ENCODE measurements at places on chromosomes 12 and 14.
A peak's percentile ranks its signal among the peaks of the same experiment; 100 is the strongest.

- no peak for DNase-seq
Measured at GRCh38 chr12:131711551-131712205, 788 bp downstream of the SFSWAP start.

DNA sequence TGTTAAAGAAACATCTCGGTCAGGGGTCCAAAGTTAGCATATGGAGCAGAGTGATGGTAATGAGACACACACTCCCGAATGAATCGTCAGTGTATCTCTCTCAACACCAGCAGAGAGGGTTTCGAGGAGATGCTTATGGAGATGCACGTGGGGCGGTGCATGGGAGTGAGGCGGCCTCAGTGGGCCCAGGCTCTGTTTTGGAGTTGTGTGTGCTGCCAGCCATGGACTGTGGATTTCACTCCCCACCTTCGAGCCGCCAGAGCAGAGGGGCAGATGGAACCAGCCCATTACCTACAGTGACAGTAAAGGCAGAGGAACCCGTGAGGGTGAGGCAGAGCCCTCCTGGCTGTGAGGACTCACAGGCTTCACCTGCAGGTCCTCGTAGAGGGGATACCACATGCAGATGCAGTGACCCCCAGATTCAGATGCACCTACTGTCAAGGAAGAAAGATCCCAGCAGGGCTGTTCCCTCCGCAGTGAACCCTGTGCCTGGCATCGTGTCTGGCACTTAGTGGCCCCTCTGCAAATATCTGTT is 68.2 kb downstream of the WDR20 start:
- no peak for DNase-seq

DNA sequence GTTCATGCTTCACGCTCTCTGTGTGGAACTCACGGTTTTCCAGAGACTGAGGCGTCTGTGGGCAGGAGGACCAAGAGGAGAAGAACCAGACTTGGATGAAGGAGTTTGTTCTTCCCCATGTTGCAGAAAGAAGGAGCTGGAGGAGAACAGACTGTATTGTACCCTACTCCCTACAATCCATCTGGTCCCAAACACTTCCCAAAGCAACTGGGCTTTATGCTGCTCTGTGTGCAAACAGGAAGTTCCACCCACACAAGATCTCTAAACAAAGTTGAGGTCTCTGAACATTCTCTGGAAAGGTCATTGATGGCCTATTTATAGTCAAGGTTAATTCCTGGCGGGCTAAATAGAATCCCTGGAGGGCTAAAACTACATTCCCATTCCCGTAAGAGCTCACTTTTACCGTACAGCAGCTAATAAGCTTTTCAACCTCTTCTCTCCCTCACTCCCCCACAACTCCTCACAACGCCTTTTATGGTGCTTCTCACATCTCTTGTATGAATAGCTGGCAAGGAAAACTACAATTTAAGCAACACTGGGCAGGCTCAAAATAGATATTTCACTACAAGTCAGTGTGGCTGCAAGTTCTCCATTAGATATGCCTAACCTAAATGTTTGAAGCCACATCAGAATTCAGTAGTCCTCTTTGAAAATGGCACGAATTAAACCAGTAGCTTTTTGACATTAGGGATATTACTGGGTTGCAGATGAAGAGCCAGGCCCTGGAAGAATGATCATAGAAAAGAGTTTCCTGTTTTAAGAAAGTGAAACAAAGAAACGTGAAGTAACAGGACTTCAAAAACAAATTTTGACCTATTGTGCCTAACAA is at the start of gene A2M:
Gene A2M (minus strand): TSS at position 189 of the 829 bp plus-strand sequence. CDS start 70 bp downstream, at position 119.
- no peak for DNase-seq

- DNase-seq: no peak
Measured at GRCh38 chr12:44118946-44119345, 283.1 kb downstream of the TMEM117 start.

GRCh38 chr14:83885837-83886293 is 1644.1 kb upstream of the FLRT2 start:
- DNase-seq: no peak

- no peak for DNase-seq
Measured at GRCh38 chr12:113702836-113703235, 231.2 kb upstream of the LHX5 start.

GRCh38 chr12:91432089-91432488 is 249.5 kb upstream of the DCN start:
- DNase-seq: no peak

GRCh38 chr12:80823393-80823792 is 106.7 kb downstream of the MYF5 start:
- no peak for DNase-seq

GRCh38 chr12:93179792-93180191 is 197.9 kb upstream of the NUDT4 start:
- no peak for DNase-seq

GRCh38 chr14:99574099-99574880 is 29.7 kb downstream of the CCDC85C start:
- no peak for DNase-seq

- DNase-seq: no peak
Measured at GRCh38 chr12:6132496-6132895, 8.0 kb upstream of the VWF start.

GRCh38 chr12:54240971-54241588 is 38.8 kb downstream of the CBX5 start:
- DNase-seq: no peak

- no peak for DNase-seq
Measured at GRCh38 chr14:82951171-82951570, 1417.5 kb upstream of the SEL1L start.

DNA sequence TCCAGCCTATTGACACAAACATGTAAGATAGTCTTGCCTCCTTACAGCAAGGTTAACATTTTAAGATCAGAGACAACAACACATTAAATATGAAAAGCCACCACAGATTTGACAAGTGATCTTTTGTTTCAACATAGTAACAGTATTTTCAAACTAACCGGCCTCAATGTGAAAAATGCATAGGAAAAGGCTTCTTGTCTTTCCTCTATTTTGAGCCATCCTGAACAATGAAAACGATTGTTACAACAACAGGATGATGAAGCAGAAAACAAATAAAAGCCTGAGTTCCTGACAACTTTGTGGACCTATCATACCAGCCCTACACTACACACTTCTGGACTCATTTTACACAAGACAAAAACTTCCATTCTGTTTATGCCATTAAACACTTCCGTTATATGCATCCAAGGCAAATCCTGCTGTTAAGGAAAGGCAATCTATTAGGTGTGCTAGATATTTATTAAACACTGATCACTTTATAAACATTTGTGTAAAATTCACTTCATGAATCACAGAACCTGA is 37.3 kb downstream of the BAZ1A start:
- DNase-seq: no peak

DNA sequence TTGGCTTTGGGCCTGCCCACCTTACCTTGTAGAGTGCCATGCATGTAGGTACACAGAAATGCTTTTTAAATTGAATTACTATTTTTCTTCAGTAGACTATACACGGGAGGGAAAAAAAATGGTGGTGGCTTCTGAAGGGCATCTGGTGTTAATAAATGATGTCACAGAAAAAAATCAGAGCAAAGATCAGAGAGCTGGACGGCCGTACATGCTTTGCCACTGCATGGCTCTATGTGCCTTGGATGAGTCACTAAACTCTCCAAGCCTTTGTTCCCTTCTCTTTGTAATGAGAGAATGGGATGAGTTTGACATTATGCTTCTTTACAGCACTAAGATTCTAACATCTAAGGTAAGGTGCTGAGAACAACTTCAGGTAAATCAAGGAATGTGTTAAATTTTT is 376.4 kb upstream of the DDHD1 start:
- DNase-seq: no peak

DNA sequence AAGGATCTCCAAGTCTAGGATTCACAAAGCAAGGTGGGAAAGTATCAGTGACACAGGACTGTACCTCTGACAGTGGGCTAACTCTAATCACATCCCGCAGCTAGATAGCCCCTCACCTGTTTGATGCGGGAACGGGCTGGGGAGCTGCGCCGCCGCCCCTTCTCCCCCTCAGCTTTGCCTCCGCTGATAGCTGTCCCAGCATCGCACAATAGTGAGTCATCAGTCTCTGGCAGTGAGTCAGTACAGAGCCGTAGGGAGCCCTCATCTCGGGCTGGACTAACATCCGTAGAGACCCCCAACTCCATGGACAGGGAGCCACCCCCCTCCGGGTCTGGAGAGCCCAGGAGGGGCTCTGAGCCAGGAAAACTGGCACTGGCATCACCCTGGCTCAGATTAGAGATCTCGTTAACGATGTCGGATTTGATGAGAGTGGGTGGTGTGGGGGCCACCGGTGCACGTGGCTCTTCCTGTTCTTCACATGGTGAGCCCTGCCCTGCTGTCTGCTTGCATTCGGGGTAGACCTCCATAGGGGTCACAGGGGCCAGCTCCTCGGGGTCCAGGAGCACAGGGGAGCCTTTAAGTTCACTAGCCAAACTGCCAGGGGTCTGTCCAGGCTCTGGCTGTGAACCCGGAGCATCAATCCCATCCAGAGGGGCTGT is 10.9 kb downstream of the KMT2D start:
- DNase-seq: no peak

DNA sequence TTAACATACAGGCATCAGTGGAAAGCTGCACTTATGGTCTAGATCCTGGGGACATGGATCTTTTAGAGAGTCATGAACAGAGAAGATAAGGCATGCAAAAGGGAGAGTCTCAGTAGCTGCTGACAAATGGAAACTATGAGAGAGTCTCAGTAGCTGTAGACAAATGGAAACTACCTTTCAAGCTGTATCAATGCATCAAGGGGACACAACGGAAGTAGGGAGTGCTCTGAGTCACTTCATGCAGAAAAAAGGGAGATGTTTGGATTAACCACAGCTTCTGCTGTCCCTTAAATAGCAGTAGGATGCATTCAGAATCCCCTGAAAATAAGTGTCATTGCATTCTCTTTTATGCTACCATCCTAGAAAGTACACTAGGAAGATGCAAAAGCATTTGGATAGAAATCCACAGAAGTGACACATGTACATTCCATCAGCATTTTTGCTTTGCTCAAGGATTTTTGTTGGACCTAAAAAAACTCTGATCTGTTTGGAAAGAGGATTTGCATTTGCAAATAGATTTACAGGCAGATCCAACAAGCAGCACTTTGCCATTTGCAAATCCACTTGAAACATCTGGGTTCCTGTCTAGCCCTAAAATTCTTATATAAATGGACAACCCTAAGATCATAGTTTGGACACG is 227.5 kb upstream of the LMO3 start:
- no peak for DNase-seq

DNA sequence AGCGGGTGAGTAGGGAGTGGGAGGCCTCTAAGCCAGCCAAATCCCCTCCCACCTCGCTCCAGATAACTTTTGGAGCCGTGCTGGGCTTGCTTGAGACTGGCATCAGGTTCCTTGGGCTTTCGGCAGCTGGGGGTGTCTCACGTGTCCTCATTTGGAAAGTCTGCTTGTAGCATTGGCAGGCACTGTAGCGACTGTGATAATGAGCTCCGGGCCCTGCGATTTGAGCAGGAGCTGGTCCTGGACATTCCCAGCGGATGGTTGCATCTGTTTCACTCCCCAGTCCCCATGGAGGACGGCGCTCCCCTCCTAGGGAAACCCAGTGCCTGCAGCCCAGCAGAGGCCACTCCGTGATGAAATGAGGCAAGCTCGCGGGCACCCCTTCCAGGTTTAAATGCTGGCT is 49.4 kb downstream of the DGLUCY start:
- no peak for DNase-seq

- DNase-seq: no peak
Measured at GRCh38 chr12:57047981-57048380, 1.9 kb downstream of the MYO1A start.

GRCh38 chr14:49505041-49505766 is 81.0 kb downstream of the RPS29 start:
- DNase-seq: no peak

GRCh38 chr14:83520837-83521236 is 1987.2 kb upstream of the SEL1L start:
- no peak for DNase-seq

DNA sequence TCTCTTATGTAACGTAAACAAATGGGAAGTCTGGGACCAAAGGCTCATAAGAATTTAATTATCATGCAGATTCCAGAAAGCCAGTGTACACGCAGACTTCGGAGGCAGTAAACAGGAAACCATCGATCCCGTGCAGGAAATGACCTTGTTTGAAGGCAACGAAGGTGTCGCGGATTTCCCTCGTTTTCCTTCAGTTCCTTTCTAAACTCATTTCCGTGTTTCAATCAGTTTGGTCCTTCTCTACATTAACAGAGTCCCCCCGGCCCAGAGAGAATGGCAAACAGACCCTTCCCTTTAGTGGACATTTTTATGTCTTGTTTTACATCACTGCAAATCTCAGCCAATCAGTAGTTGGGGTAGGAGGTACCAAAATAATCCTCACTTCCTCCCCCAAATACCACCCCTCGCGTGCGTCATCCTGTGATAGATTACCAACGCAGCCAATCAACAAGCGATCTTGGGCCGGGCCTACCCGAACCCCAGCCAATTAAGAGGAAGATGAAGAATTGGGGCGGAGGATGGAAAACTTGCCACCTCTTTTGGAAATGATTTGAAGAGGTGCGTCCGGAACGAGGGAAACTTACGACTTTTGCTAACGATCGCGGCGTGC is 6.1 kb upstream of the FOXJ2 start:
- DNase-seq: peak; percentile 93

DNA sequence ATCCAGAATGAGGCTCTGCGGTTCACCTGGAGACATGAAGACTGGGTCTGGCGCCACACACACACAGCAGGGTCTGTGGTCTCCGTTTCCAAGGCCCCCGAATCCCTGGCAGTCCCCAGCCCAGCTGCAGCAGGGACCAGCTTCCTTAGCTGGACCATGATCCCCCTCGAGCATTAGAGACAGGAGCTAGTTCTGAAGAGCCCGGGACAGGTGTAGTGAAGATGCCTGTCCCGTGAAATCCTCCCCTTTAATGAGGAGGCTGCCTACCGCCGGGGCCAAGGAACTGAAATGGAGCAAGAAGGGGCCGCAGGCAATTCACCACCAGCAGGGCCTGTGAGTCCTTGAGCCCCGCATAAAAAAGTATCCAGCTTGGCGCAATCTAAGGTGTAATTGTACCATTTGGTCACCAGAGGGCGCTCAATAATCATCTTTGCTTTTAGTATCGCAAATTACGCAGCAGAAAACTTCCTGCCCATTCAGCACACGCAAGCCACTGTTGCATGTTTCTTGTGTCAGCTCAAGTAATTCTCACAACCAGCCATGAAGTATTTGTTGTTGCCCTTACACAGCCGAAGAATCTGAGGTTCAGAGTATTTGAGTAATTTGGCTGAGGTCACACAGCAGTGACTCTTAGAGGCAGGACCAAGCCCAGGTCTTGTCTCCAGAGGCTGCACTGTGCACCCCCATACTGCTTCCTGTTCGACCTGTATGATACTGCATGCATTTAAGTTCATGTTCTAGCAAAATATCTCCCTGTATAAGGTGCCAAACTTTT is 54.3 kb upstream of the PPP2R5C start:
- DNase-seq: peak; percentile 50
